ENCODE measurements at places on chromosomes 3 and 15.

DNA sequence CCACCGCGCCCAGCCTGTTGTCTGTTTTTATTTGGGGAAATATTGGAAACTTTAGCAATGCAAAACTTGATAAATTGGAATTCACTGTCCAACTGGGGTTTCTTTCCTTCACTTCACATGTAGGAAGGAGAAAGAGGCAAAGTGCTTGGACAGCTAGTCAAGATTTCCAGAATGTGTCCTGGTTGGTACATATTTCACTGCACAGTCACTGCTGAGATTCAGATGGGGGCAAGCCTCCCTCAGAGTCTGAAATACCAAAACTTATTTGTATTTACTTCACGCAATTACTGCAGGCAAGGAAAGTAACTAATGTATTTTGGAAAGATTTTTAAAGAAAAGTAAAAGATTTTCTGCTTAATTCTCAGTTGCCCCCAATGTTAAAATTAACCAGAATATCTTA is 21.0 kb downstream of the LRRC31 start:
- DNase-seq, result no peak

DNA sequence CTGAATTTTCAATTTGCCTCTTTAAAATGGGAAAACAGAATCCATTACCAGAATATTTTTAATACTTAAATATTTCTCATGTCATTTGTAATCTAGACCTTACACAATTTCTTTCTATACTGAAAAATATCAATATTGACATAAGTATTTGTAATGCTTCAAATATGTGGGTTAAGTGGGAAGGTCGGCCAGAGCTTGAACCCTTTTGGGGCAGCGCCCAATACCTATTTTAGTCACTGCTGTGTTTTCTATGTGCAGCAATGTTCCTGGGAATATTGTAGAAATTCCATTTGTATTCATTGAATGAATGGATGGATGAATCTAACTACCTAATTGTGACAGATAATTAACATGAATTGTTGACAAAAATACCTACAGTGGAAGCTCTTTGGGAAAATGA is 459.7 kb upstream of the ZNF717 start:
- DNase-seq, result no peak

GRCh38 chr3:52430416-52430810 is 14.5 kb downstream of the SEMA3G start:
- DNase-seq, result no peak

DNA sequence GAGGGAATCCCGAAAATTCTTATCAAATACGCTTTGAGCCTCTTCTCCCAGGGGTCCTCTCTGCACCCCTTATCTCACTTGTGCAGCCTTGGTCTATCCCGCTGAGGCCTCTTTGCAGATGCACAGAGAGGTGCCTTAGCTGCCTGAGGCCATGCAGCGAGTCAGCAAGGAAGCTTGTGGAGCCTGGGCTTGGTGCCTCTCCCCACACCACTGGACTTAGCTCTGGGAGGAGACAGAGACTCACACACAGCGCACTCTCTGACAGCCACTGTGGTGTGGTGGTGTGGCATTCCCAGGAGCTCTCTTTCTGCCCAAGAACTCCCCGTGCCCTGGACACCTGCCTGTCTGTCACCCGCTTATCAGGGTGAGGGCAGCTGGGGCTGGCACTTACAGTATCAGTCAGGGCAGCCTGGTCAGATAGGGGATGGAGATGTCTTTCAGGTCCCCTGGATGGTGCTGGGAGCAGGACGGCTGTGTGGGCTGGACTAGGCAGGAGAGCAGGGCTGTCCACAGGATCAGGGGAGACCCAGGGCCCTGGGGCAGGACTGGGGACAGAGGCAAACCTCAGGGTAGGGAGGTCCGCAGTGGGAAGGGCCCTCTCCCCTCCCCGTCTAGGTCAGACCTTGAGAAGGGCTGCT is 10.2 kb upstream of the LINGO1 start:
- DNase-seq, result no peak

DNA sequence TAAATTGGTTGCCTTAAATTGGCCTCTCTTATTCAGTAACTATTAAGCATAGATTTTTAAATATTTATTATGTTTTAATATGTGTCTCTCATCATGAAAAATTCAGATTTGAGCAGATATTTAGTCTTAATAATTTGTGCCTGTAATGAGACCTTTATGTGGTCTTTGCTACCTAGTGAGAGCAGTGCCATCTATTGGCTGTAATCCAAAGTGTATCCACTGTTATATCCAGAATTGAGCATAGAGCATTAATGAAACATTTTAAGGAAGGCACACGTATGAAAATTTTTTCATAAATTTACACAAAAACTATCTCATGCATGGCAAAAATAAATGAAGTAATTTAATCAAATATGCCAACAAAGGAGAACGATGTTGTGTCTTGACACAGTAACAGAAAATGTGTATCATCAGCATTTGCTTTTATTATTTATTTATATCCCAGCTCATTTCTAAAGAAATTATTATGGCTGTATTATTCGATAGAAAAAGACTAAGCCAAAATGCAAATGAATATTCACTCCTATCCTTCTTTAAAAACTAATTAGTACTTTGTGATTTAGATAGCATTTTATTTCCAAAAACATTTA is 203.5 kb downstream of the RSRC1 start:
- no peak for DNase-seq

- no peak for DNase-seq
These were observed 13.2 kb upstream of the LARP6 start for GRCh38 chr15:70866982-70867641.

- no peak for DNase-seq
These were observed 16.3 kb downstream of the TARS3 start for GRCh38 chr15:101707983-101708382.

DNA sequence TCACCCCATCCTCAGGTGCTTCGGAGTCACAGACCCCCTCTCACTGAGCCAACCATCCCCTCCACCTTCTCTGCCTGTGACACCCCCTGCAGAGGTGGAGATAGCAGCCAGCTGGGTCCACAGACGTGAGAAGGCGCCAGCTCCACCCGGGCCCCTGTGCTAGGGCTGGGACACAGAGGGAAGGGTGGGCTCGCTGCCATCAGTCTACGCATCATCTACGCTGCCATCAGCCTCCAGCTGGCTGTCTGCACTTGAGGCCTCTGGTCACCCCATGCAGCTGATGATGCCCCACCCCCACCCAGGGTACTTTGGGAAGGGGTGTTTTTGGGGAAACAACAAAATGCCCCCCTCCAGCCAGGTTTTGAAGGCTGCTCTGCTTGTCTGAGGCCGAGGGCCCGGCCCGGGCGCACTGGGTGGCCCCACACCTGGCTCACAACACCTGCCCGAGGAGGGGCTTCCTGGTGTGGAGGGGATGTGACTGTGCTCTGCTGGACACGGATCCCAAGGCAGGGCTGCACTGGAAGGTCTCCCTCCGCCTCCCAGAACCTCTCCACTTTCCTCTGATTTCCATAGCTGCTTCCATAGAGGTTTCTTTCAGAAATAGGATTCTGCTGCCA is 163.4 kb upstream of the IQSEC1 start:
- DNase-seq, result no peak

DNA sequence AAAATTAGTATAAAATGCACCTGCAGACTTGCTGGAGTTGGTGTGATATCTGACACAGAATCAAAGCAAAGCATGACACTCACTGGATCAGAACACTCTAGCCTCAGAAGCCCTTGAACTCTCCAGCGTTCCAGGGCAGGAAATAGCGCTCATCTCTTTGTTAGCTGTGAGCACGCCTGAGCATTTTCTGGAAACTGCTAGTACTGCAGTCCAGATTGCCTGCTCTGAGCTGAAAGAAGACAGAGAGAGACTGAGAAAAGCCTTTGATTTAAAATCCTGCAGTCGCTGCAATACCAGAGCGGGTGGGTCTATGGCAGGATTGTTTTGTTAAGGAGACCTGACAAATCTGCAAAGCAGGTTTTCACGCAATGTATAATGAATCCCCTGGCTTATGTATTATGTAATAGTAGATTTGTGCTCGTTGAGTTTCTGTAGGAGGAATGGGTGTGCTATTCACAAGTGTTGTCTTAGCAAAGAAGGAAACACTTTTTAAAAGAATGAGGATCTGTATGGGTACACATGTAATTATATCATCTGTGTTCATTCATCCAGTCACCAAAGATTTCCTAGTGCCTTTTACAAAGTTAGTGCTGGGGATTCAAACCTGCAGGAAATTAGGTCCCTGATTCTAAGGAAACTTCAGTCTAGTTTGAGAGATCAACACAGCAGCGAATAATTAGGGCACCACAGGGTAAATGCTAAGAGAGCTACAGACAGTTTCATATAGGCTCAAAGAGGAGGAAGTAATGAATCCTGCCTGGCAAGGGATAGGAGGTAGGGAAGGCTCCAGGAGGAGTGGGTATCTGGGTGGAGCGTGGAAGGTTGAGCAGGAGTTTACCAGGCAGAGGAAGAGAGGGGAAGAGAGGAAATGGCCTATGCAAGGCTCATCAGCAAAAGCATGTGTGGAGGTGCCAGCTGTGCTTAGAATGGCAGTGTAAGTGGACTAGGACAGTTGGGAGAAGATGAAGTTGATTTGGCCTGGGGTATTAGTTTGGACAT is 26.1 kb upstream of the MGLL start:
- no peak for DNase-seq

- no peak for DNase-seq
These were observed 44.8 kb upstream of the MAP3K13 start for GRCh38 chr3:185318141-185318540.

DNA sequence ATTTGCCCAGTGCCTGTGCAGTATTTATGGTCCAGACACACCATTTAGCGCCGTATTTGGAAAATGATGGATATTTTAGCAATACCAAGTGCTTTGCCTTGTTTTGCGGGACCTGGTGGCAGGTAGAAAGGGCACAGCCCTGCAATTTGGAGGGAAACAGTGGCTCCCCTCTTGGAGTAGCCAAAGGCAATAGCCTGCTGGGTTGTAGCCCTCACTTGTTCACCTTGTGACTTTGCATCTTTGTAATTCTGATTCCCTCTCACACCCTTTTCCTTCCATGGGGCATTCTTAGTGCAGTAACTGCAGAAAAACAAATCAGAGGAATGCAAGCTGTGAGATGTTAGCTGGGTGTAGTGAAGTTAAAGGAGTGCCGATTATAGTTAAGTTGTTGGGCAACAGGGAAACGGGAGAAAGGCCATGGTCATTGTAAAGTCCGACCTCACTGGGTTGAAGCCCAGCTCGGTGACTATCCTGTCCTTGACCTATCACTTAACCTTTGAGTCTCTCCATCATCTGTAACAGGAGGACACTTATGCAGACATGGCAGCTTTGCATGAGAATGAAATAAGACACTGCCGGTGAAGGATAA is 131.0 kb upstream of the KLHL25 start:
- DNase-seq, result no peak

DNA sequence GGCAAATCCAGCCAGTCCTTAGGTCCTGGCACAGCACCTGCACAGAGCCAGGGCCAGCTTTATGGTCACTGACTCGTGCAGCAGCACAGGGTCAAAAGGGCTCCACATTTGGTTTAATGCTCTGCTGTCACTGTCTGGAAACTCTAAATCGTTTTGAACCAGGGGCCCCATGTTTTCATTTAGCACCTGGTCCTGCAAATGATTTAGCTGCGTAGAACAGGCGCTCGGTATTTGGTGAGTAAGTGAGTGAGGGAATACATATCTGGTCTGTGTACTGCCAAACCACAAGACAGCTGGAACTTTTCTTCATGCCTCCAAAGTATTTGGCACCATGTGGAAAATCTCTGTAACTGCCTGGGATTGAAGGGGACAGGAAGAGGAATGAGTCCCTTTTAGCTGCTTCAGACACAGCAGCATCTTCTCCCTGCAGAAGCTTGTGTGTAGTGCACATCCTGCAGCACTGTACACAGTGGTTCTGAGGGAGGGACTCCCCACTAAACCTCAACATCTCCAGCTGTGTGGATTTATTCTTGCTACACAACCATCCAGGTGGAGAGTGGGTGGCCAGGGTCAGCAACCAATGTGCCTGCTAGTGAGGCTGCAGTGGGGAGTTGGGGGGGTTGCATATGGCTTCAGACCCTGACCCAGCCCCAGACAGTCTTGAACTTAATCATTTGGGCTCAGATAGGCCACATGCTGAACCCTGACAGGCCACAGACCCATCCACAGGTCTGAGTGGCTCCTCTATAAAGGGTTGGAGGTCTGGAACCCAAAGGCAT is 1.1 kb downstream of the SH2D7 start:
- DNase-seq, result no peak

Data from CD4-positive, alpha-beta T cell treated with Interleukin-6 at 100 ng/mL for 8 hours (primary cell).